ENCODE measurements at places on chromosomes 16 and 17. TPM values are rescaled to one million over a fixed set of nuclear protein-coding genes. Genes with fewer than 3 reads are reported as not detected.

GALK1 gene
- total RNA-seq, result 50.1 TPM

DNA sequence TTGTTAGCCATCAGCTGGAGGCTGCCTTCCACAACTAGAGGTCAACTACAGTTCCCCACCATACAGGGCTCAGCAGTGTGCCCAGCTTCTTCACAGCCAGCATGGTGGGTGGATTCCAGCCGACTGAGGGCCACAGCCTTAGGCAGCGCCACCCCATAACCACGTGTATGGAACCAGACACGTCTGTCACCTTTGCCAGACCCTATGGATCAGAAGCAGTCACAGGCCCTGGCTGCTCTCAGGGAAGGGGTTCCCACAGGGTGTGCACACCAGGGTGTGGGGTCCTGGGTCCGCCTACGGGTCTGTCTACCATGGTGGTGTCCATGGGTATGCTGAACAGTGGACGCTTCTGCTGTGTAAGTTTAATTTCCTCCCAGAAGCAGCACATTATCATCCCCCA, 265.0 kb upstream of the FOXF1 start:
- H3K36me3 ChIP-seq, result no peaks in the 10 kb centered on the region
- no peak overlapping the region for H3K27ac ChIP-seq
- H3K4me1 ChIP-seq, result no peaks in the 10 kb centered on the region
- no peak for DNase-seq
- no peak overlapping the region for H3K4me3 ChIP-seq

DNA sequence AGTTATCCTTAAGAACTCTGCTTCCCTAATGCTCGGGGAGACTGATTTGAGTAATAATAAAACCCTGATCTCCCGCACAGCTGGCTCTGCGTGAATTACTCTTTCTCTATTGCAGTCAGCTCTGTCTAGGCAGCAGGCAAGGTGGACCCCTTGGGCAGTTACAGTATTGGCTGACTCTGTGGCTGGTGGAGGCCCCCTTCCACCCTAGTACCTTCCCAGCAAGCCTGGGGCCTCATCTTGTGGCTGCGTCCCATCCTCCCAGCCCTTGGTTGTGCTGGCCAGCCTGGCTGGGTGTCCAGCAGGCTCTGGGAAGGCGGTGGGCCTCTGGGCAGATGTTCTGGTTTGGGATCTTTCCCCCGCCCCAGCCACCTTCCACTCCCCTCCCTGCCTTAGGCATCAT, 44.5 kb downstream of the CFAP20 start:
- H3K27ac ChIP-seq, result no peak overlapping the region
- H3K27me3 ChIP-seq, result no peaks in the 10 kb centered on the region
- no peaks in the 10 kb centered on the region for H3K36me3 ChIP-seq
- H3K4me3 ChIP-seq, result no peak overlapping the region
- DNase-seq, result no peak

GRCh38 chr16:85984947-85985451, 86.0 kb downstream of the IRF8 start:
- no peak for DNase-seq
- no peak overlapping the region for H3K27ac ChIP-seq
- H3K4me3 ChIP-seq, result peak overlapping the region; percentile 0

GSDMA gene
- total RNA-seq, result 3.3 TPM

TNFRSF17 gene
- not detected for total RNA-seq

GRCh38 chr17:2478458-2478857, 33.2 kb downstream of the METTL16 start:
- peaks cover 39% of the 10 kb centered on the region for H3K36me3 ChIP-seq
- no peaks in the 10 kb centered on the region for H3K27me3 ChIP-seq
- H3K4me3 ChIP-seq, result no peak overlapping the region
- DNase-seq, result no peak

IGF2BP1 gene
- total RNA-seq, result not detected

GRCh38 chr17:42560246-42560645, 1.7 kb upstream of the COASY start:
- peaks cover 19% of the 10 kb centered on the region for H3K4me1 ChIP-seq
- H3K27ac ChIP-seq, result no peak overlapping the region
- H3K27me3 ChIP-seq, result no peaks in the 10 kb centered on the region
- H3K36me3 ChIP-seq, result peaks cover 18% of the 10 kb centered on the region
- no peak for DNase-seq

DNA sequence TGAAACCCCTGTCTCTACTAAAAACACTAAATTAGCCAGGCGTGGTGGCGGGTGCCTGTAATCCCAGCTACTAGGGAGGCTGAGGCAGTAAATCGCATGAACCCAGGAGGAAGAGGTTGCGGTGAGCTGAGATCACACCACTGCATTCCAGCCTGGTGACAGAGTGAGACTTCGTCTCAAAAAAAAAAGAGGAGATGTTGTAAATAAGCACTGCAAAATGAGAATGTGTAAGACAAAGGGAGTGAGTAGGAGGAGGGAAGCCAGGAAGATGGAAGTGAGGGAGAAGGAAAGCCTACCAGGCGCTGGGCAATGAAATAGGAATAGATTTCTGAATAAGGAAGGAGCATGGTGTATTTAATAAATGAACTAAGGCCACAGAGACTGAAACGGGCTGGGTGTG, 8.7 kb upstream of the PRPF8 start:
- DNase-seq, result no peak
- H3K4me1 ChIP-seq, result no peaks in the 10 kb centered on the region
- no peak overlapping the region for H3K27ac ChIP-seq
- no peak overlapping the region for H3K4me3 ChIP-seq
- no peaks in the 10 kb centered on the region for H3K27me3 ChIP-seq

DNA sequence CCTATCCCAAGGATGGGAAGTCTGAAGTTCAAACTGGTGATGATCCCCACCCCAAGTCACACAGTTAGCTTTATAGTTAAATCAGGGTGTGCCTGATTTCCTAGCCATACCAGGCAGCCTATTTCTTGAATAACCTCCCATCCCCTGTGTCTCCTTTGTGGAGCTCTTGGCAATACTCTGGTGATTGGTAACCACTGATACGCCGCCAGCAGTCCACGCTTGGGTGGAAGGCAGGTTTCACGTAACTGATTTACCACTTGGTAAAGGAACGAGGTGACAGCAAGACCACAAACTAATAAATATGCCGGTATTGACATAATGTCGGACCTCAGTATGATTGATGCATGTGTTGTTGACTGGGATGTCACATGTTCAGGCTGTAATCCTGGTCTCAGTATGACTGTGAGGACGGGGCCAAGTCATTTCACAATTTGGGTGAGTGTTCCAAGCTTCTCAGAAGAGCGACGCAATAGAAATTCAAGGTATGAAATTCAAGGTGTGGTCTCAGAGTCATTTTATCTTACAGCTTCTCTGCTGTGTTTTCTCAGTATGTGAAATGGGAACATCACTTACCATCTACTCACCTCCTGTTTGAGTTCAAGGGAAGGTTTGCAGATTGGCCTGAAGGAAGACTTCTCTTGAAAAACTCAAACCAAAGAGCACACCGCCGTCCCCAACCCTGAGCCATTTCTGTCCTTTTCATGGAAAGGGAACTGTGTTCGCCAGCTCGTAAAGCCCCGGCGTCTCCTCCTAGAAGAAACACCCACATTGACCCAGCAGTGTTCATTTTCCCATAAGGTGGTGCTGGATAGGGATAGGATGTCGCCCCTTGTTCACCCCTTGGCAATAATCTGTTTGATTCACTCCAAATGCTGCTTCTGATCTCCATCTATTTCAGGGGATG, 678.9 kb downstream of the WWOX start:
- no peaks in the 10 kb centered on the region for H3K4me1 ChIP-seq
- H3K36me3 ChIP-seq, result no peaks in the 10 kb centered on the region
- H3K27me3 ChIP-seq, result no peaks in the 10 kb centered on the region

GRCh38 chr16:57977418-57978069, 6.6 kb upstream of the CNGB1 start:
- no peaks in the 10 kb centered on the region for H3K4me1 ChIP-seq
- no peak overlapping the region for H3K4me3 ChIP-seq
- H3K36me3 ChIP-seq, result no peaks in the 10 kb centered on the region
- no peak for DNase-seq
- no peak overlapping the region for H3K27ac ChIP-seq
- H3K27me3 ChIP-seq, result no peaks in the 10 kb centered on the region
